AG08396 (cell line): ENCODE measurements at places on chromosomes 1 and 21.

DNA sequence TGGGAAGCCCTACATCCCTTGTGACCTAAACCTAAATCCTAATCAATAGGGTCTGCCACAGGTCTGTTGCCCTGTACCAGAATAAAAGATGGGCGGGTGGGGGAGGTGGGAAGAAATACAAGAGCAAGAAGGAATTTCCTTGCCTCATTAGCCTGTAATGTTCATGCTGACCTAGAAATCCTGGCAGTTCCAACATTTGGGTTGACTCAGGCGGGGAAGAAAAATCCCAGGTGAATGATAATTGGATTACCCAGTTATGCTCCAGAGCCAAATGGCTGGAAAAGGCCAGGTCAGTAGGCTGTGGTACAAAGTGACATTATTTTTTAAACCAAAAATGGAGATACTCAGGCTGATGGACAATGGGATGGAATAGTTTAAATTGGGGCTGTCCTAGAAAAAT is 27.3 kb upstream of the A3GALT2 start:
- DNase-seq: peak; percentile 43

DNA sequence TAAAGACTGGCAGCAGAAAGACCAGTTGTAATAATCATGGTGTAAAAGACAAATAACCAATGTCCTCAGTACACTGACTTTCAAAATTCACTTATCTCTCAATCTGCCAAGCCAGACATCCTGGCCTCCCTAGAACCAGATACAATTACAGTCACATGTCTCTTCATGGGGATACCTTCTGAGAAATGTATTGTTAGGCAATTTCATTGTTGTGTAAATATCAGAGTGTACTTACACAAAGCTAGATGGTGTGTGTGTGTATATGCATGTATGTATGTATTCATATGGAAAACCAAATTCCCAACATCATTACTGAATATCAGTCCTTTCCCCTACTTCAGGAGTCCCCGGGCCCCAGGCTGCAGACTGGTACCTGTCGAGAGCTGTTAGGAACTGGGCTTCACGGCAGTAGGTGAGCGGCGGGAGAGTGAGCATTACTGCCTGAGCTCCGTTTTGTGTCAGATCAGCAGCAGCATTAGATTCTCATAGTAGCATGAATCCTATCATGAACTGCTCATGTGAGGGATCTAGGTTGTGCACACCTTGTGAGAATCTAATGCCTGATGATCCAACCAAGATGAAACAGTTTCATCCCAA is 65.3 kb upstream of the ZNF326 start:
- DNase-seq: no peak

- no peak for DNase-seq
These were observed 12.8 kb downstream of the ARID4B start for GRCh38 chr1:235315173-235315572.

GRCh38 chr1:87335175-87335884 is 6.7 kb downstream of the LMO4 start:
- DNase-seq: peak; percentile 75

DNA sequence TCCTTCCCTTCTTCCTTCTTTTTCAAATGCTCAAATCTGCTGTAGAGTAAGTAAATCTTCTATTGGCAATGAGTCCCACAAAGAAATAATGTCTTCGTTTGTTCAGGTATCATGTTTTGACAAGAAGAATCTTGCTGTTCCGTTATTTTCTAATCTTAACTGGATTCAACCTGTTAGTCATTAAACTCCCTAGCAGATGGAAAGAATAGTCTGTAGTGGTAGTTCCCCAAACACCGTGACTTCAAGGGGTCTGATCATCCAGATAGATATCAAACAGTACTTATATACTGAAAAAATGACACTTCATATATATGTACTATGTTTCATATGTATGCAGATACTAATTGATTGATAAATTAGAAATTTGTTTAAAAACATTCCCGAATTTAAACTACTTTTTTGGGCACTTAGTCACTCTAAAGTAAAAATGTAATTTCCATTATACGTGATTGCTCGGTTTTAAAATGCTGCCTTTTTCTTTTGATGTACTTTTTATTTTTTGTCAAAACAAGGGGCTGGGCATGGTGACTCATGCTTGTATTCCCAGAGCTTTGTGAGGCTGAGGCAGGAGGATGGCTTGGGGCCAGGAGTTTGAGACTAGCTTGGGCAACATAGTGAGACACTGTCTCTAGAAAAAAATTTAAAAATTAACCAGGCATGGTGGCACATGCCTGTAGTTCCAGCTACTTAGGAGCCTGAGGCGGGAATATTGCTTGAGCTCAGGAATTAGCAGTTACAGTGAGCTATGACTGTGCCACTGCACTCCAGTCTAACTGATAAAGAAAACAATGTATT is 335.7 kb upstream of the SNX7 start:
- DNase-seq: no peak

GRCh38 chr1:153345187-153346076 is 3.2 kb downstream of the PGLYRP4 start:
- DNase-seq: no peak

DNA sequence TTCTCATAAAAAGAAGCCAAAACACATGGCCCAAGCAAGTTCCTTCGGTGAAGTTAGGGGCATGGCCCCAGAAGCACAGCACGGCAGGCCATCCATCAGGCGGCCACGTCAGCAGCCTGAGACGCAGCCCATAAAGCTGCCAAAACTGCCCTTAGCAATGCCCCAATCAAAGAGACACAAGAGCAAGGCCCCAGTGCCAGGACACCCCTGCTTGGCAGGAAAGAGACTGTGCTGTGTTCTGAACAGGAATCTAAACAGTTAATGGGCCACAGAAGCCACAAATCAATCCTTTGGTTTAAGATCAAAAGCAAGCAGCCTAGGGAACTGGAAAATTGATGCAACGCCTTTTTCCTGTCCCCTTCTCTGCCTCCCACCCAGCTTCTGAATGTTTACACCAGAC is 497.0 kb upstream of the USP24 start:
- no peak for DNase-seq

DNA sequence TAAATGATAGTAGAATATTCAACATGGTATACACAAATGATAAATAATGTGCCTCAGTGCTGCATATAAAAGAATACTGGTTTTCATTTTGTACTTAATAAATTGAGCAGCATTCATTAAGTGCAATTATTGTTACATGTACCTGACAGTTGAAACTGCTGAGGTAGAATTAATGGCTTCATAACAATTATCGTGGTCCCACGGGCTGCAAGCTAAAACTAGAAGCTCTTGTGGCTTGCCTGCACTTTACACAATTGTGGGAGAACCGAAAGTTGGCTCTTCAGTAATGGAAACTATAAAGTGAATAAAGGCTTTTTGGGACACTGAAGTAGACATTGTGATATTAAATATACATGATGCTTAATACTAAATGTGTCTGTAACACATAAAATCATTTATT is 23.2 kb downstream of the INSL5 start:
- no peak for DNase-seq

- no peak for DNase-seq
These were observed 107.9 kb downstream of the ZFYVE9 start for GRCh38 chr1:52249831-52250230.

GRCh38 chr21:39721885-39722284 is 23.1 kb upstream of the IGSF5 start:
- no peak for DNase-seq

GRCh38 chr1:47481936-47482335 is 44.1 kb downstream of the FOXD2 start:
- DNase-seq: no peak

- no peak for DNase-seq
These were observed 455.3 kb upstream of the USP24 start for GRCh38 chr1:55670331-55671082.

DNA sequence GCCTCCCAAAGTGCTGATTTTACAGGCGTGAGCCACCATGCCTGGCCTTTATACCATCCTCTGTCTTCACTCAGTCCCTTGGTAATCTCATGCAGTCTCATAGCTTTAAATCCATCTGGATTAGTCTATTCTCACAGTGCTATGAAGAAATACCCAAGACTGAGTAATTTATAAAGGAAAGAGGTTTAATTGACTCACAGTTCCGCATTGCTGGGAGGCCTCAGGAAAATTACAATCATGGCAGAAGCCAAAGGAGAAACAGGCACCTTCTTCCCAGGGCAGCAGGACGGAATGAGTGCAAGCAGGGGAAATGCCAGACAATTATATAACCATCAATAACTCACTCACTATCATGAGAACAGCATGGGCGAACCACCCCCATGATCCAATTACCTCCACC is 49.1 kb upstream of the CPLANE2 start:
- DNase-seq: no peak

GRCh38 chr1:153685544-153686340 is 7.3 kb downstream of the NPR1 start:
- DNase-seq: no peak

GRCh38 chr1:178530502-178530901 is 17.6 kb downstream of the TEX35 start:
- no peak for DNase-seq

DNA sequence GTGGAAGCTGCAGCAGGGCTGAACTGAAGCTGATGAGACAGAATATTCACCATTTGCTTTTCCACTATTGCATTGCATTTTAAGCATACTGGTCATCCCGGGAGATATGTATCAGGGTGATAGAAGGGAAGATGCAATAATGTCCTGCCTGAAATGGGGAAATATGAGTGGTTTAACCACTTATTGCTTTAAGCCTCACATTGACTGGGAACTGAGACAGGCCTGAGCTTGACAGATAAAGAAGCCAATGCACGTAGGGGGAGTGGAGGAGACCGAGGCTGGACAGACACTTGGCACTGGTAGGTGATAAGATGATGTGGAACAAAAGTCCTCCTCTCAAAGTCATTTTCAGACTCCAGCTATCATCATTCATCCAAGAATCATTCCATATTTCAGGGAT is 911.7 kb upstream of the NCAM2 start:
- DNase-seq: no peak

GRCh38 chr1:100700586-100700985 is 19.0 kb upstream of the VCAM1 start:
- DNase-seq: no peak

- DNase-seq: peak; percentile 78
These were observed 46.7 kb upstream of the PCBP3 start for GRCh38 chr21:45596704-45597318.

- DNase-seq: no peak
These were observed 9.4 kb downstream of the IFNAR1 start for GRCh38 chr21:33334191-33334590.

GRCh38 chr1:5311147-5311546 is 656.7 kb downstream of the AJAP1 start:
- DNase-seq: no peak

- DNase-seq: no peak
These were observed 115.7 kb downstream of the RGL1 start for GRCh38 chr1:183920651-183921050.

DNA sequence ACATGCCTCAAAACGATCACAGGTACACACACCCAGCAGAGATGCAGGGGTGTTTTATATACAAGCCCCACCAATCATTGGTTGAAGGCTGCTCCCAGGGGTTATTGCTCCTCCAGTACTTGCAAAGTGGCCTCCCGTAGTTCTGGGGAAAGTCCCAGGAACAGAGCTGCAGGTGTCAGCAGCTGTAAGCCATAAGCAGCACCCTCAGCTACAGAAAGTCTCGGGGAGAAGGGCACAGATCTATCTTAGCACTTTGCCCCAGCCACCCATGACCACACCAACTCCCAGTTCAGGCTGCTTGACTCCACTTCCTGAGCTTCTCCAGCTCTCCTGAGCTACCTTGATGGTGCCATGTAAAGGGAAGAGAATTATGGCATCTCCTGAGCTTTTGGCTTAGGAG is 222.7 kb upstream of the GJB5 start:
- no peak for DNase-seq

GRCh38 chr1:234226113-234226818 is 147.0 kb upstream of the COA6 start:
- no peak for DNase-seq

- no peak for DNase-seq
These were observed 5.0 kb downstream of the DENND1B start for GRCh38 chr1:197770243-197770642.

- no peak for DNase-seq
These were observed 47.0 kb downstream of the IGSF21 start for GRCh38 chr1:18154430-18155194.

- DNase-seq: no peak
These were observed 107.3 kb downstream of the DUSP10 start for GRCh38 chr1:221634606-221635005.

DNA sequence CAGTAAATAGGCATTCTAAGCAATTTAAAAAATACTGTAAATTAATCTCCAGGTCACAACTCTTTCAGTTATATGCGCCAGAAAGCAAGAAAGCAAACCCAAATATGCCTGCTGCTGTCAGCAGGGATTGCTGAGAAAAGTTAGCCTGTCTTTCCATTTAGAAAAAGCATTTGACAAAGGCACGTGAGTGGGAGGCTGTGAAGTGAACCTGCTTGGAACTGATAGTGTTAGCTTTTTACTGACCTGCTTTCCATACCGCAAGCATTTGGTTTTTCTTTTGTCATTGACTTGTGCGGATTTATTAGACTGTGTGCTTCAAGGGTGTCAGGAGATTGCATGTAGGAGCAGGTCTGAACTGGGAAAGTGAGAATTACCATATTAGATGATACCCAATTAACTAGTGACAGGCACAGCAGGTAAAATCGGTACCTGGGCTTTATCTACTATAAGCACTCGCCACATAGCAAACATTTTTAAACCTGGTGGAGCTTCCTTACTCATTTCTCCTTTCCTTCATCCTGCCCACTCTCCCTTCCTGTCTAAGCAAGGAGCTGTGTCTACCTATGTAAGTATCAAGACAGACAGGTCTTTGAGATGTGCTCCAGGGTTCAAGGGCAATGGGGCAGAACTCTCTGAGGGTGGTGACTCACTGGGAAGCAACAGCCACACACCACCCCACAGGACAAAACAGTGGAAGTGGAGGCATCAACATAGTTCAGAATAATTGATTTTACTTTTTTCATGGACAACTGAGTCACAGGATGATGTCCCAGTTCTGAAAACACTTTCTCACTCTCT is 323.9 kb downstream of the DISC1 start:
- DNase-seq: no peak

DNA sequence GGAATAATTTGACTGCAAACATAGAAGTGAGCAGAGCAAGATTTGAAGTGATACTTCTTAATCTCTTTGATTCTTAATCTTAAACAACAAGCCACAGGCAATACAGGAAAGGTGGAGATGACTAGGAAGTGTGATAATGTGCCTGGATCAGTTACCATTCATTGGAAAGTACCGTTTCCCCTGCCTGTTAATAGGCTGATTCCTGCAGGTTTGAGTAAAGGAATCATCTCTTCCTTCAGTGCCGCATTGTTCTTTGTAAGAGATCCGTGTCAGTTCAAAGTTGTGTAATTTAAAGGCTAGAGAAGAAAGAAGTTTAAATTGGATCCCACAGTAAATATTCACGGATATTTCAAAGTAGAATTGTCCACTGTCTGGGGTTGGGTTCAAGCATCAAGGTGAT is 43.5 kb upstream of the BCL10 start:
- DNase-seq: no peak

DNA sequence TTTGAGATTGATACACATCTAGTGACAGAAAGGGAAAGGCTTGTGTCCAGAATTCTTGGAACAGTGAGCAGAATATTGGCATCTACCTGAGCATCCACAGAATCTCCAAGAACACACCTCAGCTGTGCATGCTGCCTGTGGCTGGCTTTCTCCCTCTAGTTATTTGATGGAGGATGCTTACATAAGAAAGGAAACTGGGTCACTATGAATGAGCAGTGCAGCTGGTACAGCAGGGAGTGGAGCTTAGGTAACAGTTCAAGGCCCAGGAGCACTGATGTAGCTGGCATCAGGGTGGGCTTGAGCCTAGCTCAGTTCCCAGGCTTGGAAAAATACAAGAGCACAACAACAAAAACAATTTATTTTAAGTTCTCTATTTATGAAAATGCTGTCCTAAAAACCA is 26.3 kb downstream of the RGS8 start:
- DNase-seq: no peak
